ENCODE measurements at places on chromosomes 12 and 14. TPM values are rescaled to one million over a fixed set of nuclear protein-coding genes. Genes with fewer than 3 reads are reported as not detected.

DNA sequence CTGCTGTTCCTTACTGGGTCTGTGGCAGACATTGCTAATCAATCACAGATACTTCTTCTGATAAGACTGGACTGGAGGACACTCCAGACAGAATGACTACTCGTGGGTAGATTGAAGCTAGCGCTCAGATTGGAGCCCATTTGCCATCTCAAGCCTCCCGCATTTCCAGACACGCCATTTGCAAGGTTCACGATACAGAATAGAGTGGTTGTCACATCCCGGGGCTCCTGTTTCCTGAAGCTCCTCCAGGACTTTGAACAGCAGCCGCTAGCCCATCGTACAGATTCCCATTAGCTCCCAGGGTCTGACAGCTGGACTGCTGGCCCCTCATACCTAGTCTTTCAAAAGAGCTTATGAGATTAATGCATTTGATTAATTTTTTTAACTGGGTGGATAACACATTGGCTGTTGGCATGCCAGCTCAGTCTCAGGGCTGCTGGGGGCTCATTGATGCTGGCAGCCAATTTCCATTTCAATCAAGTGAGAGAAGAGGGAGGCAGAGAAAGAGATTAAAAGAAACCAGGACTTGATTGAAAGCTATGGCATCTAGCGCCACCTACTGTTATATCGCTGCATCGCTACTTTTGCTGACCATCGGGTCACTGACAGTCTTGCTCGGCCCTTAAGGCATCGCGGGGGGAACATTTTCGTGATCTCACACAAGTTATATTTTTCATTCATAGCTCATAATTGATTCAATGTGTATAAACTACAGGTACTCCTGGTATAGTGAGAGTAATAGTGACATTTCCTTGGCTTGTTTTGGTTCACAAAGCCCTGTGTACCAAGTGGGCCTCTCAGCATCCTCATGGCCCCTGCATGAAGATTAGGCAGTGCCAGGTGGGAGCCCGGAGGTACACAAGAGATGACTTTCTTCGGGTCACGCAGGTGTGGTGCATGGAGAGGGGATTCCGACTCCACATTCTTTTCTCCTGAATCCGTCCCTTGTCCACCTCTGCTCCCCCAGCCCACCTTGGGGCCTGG, 78.6 kb downstream of the CCDC60 start:
- DNase-seq, result peak; percentile 60

DNA sequence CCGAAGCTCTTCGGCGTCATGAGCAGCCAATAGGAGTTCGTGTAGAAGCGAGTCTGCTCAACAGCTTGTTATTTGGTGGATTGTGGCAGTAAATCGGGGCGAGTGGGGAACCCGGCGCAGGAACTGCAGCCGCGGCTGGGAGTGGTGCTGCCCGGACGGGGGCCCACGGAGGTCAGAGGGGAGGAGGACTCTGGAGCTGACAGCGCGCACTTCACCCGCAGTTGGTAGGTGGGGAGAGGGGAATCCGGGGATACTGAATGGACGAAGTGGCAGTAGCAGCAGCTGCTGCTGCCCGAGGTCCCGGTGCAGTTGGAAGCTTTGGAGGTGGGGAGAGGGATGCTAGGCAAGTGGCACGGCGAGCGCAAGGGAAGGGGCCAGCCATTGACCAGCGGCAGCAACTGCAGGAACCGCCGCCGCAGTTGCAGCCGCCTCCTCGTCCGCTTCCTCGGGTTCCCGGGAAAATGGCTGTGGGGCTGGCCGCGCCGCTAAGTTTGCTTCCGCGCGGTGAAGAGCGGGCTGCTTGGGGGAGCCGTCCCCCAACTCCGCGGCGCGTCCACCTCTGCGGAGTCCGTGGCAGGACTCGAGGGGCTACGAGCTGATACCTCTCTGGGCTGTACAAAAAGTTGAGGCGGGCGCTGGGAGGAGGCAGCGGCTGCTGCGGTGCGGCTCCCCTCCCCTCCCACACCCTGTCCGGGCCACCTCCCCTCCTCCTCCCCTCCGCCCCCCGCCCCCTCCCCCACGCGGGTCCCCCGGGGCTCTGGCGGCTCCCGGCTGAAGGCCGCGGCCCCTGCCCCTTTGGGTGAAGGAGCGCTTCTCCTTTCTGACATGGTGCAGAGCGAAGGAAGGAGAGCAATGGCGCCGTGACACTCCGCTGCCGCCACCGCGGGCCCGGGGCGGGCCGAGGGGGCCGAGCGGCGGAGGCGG, at the start of gene ARID4A:
Gene ARID4A (plus strand): TSS at position 79 of the 924 bp plus-strand sequence. CDS start 1,300 bp downstream, outside the sequence.
- DNase-seq, result peak; percentile 68

- peak; percentile 98 for DNase-seq
These were observed 58.7 kb upstream of the NCOR2 start for GRCh38 chr12:124625867-124626675.

DNA sequence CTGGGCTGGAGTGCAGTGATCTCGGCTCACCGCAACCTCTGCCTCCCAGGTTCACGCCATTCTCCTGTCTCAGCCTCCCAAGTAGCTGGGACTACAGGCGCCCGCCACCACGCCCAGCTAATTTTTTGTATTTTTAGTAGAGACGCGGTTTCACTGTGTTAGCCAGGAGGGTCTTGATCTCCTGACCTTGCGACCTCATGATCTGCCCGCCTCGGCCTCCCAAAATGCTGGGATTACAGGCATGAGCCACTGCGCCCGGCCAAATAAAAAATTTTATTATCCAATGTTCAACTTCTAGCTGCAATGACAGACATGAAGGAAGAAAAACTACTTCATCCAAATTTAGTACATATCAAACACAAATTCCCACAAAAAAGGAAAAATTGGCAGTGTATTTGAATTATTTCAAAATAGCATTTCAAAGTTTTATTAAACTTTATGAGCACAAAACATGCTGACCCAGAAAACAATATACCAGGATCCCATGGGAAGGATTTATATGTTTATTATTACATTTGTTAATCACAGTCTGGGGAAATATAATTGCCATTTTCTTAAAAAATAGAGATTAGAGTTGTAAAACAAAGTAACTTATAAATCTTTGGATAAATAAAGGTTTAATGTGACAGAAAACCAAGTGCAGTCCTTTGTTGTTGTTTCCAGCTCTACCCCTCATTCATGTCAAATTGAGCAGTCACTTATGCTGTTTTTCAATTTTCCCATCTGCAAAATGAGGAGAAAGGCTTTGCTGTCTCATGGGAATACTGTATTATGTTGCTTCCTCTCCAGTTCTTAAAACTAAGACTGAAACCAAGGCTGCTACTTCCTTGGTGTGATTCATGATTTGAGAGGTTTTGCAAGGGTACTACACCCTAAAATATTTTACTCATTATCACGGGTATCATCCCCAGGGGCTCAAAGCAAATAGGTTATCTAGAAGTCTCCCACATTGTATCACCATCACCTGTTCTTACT, 155.2 kb upstream of the AVPR1A start:
- DNase-seq, result no peak

DNA sequence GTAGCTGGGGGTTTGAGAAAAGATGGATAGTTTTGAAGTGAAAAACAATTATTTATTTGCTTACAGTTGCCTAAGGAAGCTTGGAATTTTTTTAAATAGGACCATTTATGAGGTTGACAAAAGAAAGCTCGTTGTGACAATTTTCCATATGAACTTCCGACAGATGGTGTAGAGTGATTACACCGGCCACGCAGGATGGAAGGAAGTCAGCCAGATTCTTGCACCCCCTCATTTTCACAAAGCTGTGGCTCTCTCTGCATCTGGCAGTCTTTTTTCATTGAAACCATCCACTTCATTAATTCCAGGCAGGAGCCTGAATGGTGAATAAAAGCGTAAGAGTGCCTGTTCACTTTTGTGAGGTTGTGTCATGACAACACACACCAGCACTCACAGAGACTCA, 1284.1 kb downstream of the AACS start:
- DNase-seq, result no peak

GRCh38 chr14:64244279-64244678, 49.9 kb downstream of the ESR2 start:
- no peak for DNase-seq

DNA sequence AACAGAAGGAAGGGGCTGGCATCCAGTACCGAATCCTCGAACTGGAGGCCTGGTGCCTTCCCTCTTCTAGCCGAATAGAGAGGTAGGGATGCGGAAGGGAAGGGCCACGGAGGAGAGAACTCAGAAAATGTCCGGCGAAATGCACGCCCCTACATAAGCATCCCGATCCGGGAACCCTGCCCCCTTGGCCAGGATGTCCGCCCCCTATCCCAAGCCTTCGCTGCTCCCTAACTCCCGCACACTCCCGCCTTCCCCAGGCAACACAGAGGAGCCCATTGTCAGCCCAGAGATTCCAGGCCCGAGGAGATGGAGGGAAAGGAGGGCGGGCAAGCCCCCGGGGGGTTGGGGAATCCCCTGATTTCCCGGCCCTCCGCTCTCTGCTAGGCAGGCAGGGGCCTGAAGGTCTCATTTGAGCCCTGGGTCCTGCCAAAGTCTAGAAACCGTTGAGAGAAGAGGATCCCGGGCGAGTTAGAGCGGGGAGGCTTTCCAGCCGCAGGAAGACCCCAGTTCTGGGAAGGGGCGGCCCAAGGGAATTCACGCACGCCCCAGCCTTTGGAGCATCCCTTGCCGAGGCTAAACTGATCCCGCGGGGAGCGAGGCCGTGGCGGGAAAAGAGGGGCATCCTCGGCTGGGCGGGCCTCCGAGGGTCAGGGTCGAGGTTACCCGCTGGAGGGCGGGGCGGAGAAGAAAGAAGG, 569 bp upstream of the ARHGEF40 start:
- DNase-seq, result peak; percentile 88

GRCh38 chr12:57157588-57158173, 10.3 kb upstream of the LRP1-AS start:
- no peak for DNase-seq

DNA sequence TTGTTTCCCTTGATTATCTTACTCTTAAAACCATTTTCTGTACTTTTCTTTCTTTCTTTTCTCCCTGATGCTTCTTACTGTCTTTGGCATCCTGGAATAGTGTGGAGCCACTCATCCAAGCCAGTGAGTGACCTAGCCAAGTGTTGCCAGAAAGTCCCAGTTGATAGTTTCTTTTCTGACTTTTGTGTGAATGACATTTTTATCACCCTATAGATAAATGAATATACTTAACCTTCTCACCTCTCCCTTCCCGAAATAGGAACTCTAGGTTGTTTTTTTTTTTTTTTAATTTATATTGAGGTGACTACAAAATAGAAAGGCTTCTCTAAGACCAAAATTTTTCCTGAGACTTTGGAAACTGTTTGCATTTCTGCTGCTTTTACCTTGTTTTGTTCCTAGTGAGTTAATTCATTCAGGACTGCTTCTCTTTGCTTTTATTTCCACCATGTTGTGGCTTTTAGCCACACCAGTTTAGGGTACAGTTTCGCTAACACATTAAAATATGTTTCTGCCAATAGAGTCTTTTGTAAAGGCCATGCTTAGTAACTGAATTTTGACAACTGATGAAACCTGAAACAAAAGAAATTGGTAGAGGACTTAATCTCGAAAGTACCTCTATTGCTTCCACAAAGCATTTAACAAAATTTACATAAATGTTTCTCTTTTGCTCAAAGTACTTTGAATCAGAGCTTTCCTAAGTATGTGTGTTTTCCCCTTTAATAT, 194.6 kb downstream of the ERC1 start:
- no peak for DNase-seq

DNA sequence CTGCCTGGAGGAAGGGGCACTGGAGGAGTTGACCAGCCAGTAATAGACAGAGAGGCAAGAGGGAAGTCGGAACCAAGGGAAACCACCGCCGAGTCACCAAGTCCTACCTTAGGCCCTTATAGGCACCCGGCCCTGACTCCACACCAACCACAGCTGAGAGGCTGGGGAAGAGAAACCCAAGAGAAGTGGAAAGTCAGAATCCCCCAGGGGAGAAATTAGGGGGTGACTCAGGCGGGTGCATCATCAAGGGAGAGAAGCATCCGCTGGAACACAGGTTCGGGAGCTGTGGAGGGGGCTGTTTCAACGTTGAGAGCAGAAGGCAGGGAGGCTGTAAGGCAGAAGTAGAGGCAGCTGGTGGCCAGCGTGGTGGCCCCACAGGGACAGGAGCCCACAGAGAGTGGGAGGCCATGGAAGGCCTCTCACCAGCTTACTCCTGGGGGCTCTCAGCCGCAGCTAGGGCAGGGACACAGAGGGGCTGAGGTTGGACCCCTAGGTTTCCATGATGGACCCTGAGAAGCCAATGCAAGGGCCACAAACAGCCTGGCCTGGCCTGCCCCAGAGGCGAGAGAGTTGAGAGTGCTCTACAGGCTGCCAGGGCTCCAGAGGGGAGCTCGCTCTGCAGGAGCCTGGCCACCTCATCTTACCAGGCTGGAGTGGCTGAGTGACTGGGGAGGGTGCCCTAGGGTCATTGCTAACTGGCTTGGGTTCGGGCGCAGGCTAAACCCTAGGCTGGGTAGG, 1.4 kb upstream of the TRMT61A start:
- peak; percentile 99 for DNase-seq

DNA sequence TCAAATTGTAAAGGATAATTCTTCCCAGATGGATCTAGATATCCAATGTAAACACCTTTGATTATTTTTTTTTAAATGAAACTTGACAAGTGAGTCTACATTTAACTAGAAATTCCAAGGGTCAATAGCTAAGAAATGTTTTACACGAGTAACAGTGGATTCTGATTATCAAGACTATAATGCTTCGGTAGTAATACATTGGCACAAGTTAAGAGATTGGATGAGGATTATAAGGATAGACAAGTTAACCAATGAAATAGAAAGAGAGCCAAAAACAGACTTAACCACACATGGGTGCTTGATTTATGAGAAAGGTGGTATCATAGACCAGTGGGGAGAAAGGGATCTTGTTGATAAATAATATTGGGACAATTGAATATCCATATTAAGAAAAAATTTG, 40.3 kb upstream of the PCED1B start:
- DNase-seq, result no peak

GRCh38 chr12:107760207-107760808, 629 bp downstream of the PRDM4 start:
- DNase-seq, result peak; percentile 73

DNA sequence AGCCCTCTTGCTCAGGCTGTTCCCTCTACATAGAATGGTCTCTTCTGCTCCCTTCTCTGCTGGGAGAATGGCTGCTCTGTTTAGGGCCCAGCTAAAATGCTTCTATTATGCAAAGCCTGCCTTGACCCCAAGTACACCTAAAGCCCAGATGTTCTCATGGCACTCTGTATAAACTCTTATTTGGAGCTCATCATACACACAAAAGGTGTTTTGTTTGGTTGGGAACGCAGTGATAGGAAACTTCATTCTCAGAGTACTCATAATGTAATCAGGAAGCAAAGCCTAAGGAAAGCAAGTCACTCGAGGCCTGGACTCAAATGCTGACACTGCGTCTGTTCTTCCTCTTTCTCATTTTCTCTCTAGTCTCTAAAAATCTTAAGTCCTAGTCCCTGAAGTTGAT, 38.2 kb upstream of the SYCP3 start:
- no peak for DNase-seq

DNA sequence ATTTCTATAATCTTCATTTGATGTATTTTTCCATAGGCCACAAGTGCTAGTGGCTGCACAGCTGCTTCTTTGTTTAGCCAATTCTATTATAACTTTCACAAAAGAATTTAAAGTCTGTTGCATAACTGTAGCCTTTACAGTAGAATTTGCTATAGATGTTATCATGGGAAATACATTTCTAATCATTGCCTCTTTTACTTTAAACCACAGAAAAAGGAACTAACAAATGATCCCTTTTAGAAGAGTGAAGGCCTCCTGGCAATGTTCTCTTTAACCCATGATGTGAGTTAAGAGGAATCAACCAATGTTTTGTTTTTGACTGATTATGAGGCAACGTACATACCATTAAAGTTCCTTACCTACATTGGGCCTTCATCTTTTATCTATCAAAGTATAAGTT, 68.8 kb downstream of the RPL10L start:
- no peak for DNase-seq

The CDCA3 gene
- total RNA-seq, result 5.0 TPM

The FOXG1 gene
- total RNA-seq, result under 0.01 TPM

The SAV1 gene
- total RNA-seq, result 50.1 TPM

The DCP1B gene
- total RNA-seq, result 15.3 TPM

The GPR135 gene
- 5.1 TPM for total RNA-seq

The GLI1 gene
- total RNA-seq, result 0.29 TPM

The KRT2 gene
- total RNA-seq, result not detected

The HNF1A gene
- not detected for total RNA-seq

Data from osteoblast (primary cell).